Kidney capillary endothelial cell (primary cell): ENCODE measurements at places on chromosomes 1 and 21.

- no peak for DNase-seq
These were observed 91.8 kb downstream of the ZZZ3 start for GRCh38 chr1:77590651-77591050.

GRCh38 chr1:205271745-205272144, 44.0 kb downstream of the TMCC2 start:
- DNase-seq = no peak

DNA sequence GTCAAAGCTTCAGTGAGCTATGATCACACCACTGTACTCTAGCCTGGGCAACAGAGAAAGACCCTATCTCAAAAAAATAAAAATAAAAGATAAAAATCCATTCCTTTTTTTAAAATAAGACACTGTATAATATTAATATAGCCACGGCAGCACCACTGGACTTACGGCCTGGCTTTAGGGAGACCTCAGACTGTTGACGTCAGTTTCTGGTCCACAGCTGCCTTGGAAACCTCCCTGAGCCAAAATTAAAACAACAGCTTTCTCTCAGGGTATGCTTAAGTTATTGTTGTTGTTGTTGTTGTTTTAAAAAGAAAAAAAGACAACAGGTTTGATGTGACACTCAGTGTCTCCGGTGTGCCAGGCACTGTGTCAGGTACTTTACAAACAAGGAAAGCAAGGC, 42.0 kb downstream of the CAPZB start:
- DNase-seq = no peak

DNA sequence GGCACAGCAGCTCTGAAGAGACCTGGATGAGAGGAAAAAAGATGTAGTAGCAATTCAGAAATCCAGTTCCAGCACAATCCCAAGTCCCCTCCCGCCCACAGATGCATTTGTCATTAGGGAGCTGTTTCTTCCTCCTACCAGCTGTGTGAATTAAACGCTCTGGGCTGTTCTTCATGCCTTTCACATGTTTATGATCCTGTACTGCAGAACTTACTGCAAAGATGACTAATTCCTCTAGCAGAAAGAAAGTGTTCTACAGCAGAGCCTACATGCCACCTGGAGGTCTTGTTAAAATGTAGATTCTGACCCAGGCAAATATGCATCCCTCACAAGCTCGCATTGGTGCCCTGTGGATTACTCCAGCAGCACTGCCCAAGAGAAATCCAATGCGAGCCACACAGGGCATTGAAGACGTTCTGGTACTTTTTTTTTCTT, 6.5 kb downstream of the ENO1 start:
- DNase-seq = no peak
